ENCODE measurements at places on chromosomes 7 and 10.

- DNase-seq: no peak
Observed at GRCh38 chr7:15836041-15836440, 149.6 kb upstream of the MEOX2 start.

- no peak for DNase-seq
Observed at GRCh38 chr7:114481999-114482398, 67.4 kb downstream of the FOXP2 start.

DNA sequence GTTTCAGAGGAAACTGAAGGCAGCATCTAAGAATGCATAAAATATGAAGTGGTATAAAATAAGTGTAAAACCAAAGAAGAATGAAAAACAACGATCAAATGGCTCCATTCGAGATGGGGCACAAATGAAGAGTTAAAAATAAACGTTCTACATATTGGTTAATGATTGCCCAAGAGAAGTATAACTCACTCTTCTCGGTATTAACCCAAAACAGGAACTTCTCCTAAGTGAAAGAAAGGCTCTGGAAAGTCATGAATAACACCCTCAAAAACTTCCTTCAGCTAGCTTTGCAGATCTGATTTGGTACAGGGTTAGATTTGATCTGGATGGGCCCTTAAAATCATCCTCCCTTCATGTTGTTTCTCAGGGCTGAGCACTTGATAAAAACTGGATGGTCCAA, 94.3 kb upstream of the ADO start:
- no peak for DNase-seq

DNA sequence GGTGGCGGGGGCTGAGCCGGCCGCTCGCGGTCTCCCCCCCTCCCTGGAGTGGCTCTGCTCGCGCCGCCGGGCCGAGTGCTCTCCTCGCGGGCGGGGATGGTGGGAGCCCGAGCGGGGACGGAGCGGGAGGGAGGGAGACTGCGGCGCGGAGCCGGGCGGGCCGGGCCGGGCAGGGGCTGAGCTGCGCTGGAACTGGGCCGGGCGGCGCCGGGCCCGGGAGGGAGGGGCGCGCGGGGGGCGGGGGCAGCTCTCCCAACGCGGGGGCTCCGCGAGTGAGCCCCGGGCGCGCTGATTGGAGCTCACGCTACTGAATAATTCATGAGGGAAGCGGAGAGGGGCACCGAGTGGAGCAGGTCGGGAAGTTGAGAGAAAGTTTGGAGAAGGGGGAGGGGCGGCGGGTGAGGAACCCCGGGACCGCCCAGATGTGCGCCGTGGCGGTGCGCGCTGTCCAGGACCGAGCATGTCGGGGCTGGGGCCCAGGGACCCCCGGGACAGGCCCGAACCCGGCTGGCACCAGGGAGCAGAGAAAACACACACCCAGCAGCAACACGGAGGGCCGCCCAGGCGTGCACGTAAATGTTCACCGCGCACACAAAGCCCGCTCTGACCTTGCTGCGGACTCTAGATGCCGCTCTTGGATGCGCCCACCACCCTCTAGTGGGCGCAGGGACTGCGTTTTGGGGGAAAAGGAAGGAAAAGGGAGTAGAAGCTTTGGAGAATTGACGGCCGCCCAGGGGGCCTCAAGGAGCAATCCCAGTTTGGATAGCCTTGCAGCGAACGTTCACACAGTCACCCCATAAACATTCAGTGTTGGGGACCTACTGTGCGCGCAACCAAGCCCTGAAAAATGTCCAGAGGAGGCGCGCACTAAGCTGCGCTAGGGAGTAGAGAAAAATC, at the start of gene EPHB4:
TSS of gene EPHB4 (minus strand) at position 194 of the 897 bp plus-strand sequence. CDS start 493 bp downstream, outside the sequence.
- no peak for DNase-seq

- peak; percentile 12 for DNase-seq
Observed at GRCh38 chr10:132538790-132539421, 1.3 kb downstream of the INPP5A start.

DNA sequence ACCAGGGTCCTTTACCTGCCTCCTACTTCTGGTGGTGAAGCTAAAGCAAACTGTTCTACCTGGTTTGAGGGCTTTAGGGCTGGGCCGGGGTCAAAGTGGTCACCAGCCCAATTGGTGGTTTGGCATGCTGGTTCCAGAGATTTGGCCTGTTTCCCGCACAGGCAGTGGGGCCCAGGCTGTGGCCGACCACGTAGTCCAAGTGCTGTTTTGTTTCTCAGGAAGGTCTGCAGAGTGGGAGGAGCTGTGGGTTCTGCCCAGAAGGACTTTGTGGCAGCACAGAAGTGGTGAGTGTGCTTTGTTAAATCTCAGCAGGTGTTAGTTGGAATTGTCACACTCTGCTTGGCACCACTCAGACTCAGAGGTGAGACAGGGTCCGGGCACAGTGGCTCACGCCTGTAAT, 85.8 kb downstream of the MKX start:
- DNase-seq: no peak

DNA sequence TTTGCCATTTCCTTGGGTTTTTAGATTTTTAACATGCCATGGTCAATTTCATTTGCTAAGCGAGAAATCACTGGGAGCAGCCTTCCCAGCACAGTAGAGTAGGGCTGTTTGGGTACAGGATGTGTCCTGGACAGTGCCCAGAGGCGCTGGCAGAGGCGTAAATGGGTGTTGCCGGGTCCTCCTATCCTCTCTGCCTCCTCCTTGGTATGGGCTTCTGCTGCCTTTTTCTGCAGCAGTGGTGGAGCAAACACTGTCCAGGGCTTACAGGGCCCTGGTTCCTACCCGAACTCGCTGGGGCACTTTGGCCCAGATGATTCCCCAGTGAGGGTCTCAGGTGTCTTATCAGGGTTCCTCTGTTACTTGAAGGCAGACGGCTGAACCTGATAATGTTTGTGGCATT, 298.3 kb downstream of the RPS24 start:
- no peak for DNase-seq

DNA sequence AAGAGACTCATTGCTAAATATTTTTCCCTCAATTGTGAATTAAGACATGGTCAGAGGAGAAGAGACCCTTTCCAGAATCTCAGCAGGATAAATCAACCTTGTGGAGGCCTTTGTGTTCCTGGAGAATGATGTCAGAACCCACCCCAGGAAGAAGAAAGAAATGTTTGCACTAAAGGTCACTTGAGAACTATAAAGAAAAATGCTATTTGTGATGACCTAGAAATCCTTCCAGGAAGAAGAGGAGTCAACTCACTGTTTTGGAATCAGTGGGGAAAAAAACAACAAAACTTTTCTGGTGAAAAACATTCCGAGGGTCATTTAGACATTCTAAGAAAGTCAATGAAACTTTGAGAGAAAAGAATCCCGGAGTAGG, 129.1 kb upstream of the ANKRD1 start:
- DNase-seq: no peak

DNA sequence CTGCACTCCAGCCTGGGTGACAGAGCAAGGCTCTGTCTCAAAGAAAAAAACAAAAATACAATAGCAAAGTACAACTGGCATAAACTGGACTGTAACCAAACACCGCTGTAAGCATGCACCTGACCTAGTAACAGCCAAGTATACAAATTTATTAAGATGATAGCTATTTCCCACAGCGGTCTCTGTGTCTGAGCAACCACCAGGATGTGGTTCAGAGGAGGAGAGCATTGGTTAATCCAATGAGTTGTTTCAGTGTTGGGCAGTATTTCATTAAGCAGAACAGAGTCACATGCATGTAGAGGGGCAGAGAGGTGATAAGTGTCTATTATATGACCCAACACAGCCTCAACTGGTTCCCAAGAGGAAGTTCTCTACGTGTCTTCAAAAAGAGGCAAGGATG, 4.0 kb downstream of the SLC16A12 start:
- DNase-seq: no peak

- DNase-seq: no peak
Observed at GRCh38 chr10:101710059-101710695, 15.2 kb upstream of the FBXW4 start.

DNA sequence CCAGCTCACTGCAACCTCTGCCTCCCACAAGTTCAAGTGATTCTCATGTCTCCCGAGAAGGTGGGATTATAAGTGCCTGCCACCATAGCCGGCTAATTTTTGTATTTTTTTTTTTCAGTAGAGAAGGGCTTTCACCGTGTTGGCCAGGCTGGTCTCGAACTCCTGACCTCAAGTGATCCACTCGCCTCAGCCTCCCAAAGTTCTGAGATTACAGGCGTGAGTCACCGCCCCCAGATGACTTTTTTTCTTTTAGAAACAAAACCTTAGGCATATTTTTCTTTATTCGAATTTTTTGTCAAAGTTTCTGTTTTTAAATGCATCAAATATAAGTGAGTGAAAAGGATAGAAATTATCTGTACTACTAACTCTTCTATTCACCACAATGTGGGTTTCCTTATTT, 113.1 kb downstream of the LRRC4 start:
- no peak for DNase-seq

DNA sequence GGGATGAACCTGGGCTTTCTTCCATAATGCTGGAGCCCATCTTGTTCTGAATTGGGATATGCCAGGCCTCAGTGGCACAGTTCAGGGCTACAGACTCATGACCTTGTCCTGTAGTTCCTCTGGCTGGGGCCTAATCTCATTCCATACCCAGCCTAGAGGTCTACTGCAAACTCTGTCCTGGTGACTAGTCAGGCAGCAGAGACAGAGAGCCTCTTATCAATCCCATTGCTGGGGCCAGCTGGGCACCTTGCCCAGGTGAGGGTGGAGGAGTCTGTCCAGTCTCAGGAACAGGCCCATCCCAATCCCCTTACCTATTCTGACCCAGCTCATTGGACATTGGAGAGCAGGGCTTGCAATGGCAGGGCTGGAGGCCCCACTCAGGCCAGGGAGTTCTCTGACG, 28.0 kb upstream of the COMTD1 start:
- DNase-seq: no peak

DNA sequence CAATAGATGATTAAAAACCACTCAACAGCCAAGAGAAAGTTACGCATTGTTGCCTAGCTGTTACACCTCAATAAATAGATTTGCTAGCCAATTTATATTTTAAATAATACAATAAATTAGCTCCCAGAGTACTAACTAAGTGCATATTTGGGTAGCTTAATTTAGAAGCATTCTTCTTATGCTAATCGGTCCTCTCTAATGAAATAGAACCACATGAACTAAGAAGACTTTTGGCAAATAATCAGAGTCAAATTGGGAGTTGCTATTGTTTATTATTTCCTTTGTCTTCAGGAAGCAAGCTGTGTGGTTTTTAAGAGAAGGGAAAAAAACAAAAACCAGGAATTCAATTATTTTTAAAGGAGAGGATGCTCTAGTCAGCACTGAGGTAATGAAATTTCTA, 49.0 kb upstream of the TRIL start:
- DNase-seq: no peak

DNA sequence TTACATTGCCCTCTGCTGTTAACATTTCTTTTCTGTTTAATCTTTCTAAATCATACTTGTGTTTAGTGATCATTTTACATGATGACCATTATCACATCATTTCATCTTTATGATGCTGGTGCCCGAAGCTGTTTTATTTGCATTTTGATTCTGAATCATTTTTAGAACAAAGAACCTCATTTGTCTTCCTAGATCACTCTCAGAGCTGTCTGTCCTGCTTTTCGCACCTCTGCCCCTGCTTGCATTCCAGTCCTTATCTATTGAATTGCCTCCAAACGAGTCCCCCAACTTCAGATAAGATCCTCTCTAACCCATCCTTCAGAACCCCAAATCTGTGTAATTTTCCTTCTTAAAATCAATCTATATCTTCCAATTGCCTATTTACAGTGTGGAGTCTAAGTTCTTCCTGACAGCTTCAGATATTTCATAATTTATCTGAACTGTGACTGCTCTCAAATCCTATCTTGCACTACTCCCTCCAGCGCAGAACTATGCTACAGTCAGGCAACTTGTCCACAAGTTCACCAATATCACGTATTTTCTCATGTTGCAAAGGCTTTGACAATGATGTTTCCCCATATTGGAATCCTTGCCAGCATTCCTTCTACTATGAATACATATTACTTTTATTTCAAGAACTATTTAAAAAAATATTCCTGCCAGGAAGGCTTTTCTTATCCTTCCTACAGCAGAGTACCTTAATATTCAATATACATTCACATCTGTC, 346.5 kb upstream of the CACNA2D1 start:
- no peak for DNase-seq

DNA sequence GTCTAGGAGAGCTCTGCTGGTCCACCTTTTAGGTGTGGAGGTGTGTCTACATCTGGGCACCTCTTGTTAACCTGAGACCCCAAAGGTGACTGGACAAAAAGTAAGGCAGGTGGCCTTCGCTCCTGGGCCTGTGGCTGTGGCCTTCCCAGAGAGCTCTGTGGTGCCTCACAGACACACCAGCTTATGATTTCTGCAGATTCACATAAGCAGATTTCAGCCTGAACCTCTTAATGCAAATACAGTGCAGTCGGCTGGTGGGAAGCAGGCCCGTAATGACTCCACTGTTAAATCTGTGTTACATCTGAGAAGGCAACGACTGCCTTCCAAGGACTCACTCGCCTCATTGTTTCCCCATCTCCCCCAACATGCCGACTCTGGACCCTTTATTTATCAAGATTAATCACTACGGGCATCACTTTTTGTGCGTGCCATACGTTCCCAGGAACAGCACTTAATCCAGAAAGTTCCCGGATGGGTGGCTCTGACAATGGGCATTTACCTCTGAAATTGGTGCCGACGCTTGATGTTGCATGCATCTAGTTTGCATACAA, 119.8 kb downstream of the EBF3 start:
- DNase-seq: no peak

DNA sequence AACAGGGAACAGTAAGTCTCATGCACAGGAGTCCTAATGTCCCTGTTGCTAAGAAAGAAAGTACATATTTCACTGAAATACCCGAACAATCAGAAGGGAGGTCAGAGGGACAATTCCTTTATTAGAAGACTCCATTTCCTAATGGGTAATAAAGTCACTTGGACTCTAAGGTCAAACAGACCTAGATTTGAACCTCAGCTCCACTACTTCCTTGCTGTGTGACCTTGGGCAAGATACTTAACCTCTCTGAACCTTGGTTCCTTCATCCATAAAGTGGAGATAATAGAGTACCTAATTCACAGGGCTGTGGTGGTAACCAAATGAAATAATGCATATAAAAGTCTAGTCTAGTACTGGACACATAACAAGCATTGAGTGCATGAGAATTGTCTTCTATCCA, 29.2 kb upstream of the HABP2 start:
- DNase-seq: no peak

DNA sequence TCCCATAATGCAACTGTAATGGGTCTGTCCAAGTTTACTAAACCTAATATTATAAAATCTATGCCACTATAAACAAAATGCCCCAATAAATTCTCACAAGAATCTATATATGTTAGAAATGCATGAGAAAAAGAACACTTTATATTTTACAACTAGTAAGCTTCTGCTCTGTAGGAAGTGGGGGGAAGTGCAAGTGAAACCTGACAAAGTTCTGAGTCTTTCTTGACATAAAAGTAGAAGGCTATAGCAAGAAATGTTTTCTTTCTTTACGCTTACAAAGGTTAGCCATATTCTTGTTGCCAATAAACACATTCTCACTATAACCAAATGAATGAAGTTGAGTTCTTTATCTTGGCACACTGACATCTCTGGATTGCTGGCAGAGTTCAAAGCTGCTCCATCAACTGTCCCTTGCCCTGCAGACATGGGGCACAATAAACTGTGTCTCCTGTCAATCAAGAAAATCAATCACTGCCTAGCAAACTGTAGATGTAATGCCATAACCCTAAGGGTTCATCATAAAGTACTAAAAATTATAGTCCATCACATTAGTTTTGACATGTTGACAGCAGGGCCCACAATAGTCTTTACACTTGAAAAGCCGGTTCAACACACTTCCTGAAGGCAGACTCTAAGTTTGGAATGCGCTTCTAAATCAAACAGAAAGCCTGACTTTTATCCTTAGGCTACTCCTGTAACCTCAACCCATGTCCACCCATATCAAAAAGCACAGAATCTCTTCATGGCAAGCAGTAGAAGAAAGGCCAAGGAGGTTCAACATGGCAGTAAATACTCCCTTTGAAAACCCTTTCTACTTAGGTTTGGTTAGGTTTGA, 58.6 kb downstream of the TPK1 start:
- DNase-seq: no peak

- no peak for DNase-seq
Observed at GRCh38 chr7:20064974-20065862, 152.0 kb downstream of the MACC1 start.
